ENCODE measurements at places on chromosomes 6 and 20.

GRCh38 chr6:48057601-48058000 is 53.4 kb downstream of the PTCHD4 start:
- DNase-seq, result no peak

DNA sequence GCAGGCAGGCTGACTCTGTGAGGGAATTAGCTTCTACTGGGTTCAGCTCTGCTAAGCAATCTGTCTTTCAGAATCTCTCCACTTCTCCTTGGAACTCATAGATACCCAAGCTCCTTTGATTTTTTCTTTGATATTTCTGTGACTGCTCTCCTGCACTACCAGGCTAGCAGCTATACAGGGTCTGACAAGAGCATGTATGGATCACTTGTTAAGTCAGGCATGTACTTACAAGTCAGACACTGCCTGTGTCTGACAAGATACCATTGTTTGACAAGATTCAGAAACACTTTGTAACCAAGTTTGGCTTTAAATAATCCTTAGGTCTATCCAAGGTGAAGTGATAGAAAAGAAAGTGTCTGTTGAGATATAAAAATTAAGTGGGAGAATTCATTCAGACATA is 79.5 kb downstream of the SESN1 start:
- DNase-seq, result no peak

DNA sequence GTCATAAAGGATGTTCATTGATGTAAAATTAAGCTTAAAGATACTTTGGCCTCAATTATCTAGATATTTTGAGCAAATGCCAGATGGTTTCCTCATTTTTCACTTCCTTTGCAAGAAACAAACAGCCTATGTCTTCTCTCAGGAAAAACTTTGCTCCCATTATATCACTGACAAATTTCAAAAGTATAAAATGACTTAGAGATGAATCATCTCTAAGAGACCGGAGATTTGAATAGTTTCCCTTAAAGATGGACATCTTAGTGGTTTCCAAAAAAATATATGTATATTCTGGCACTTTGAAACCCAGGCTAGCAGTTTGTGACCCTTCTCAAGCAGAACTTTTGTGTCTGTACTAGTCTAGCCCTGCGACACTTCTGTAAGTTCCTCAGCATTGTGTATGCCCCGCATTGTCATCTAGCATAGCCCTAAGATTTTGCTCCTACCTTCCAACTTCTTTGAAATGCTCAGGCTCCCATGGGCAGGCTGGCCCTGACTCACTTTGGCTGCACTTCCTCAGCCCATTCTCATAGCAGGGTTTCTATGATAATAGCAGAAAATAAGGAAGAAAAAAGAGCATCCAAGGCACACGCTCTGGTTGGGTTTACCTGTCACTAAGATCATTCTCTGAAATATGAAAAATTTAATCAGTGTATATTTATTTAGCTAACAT is 25.7 kb upstream of the POU3F2 start:
- DNase-seq, result no peak

DNA sequence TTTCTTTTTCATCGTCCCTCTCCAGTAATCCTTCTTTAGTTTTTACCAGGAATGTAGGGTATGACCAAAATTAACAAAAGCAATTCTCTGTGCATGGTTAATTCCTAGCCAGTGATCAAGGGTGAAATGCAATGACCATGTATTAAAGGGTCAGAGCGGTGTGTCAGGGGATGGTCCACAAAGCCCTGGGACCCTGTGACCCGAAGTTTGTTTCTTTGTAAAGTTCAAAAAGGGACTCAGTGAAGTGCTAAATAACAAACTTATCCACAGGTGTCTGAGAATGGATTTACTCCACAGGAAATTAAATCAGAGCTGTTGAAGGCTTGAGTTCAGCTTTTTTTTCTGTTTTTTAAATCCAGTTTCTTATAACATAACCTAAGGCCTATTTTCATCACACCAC is 375.7 kb downstream of the GJA1 start:
- DNase-seq, result no peak

GRCh38 chr6:44061375-44062104 is 65.7 kb downstream of the MRPL14 start:
- no peak for DNase-seq

- DNase-seq, result no peak
Observed at GRCh38 chr6:11773013-11773412, 5.6 kb downstream of the ADTRP start.

GRCh38 chr20:55353206-55353605 is 652.1 kb downstream of the CBLN4 start:
- no peak for DNase-seq

DNA sequence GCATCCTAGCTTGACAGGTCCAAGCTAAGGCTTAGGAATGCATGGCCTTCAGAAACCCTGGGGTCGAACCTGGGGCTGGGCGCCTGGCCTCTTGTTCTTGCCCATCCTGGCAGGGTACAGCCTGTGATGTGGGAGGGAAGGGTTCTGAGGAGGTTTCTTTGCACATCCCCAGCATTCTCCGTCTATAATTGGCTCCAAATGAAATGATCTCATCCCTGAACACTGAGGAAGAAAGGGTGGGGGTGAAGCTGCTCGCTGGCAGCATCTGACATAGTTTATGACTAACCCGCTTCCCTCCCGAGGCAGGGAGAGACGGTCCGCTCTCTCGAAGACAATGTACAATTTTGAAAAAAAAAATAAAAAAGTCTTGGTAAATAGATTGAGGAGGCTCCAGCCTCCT is 67.1 kb upstream of the ZNFX1 start:
- DNase-seq, result no peak

GRCh38 chr6:47283993-47284392 is 25.7 kb downstream of the TNFRSF21 start:
- no peak for DNase-seq

GRCh38 chr6:80886475-80886874 is 780.0 kb downstream of the BCKDHB start:
- no peak for DNase-seq

- no peak for DNase-seq
Observed at GRCh38 chr6:39077882-39078594, 29.5 kb downstream of the GLP1R start.

DNA sequence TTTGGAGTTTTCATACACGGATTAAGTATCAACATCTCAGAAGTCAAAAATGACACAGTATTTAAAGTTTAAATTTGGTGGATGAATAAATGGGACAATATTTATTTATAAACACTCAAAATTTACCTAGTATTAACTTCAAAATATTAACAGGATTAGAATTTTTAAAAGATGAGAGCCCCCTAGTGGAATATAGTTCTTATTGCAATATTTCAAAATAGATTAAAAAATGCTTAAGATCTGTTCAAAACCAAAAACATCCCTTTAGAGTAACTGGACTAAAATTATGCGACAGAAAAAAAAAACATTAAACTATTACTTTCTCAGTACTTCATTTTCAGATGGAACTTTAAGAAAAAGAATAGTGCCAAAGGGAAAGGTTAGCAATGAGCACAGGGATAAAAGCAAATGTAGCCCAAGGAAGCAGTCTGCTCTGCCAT is 56.6 kb downstream of the SNX14 start:
- no peak for DNase-seq

GRCh38 chr6:124753562-124754105 is 208.6 kb upstream of the RNF217 start:
- no peak for DNase-seq

GRCh38 chr6:35718911-35719381 is 17.9 kb upstream of the ARMC12 start:
- DNase-seq, result no peak

- no peak for DNase-seq
Observed at GRCh38 chr6:109236115-109237076, 141.1 kb downstream of the CEP57L1 start.

GRCh38 chr20:36606158-36607066 is 833 bp downstream of the RAB5IF start:
- no peak for DNase-seq

DNA sequence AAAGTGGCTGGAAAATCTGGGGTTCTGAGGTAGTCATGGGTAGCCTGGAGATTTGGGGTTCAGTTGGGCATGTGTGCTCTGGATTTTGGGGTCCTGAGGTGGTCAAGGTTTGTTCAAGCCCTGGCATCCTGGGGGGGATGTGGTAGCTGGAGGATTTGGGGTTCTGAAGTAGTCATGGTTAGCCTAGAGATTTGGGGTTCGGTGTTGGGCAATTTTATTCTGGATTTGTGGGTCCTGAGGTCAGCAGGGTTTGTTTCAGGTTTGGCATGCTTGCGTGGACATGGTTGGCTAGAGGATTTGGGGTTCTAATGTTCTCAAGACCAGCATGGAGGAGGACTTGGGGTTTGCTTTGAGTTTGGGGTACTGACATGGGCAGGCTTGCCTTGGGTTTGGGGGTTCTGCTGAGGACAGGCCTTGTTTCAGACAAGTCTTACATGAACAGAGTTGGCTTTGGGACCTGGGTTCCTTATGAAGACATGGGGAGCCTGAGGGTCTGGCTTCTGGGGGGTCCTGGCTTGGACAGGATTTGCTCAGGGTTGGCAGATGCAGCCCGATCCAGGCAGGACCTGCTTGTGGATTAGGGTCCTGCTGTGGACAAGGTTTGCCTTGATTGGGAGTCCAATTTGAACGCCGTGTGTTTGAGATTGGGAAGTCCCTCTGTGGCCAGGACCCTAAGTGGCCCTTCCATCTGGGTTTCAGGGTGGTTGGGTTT is 906 bp downstream of the ANKRD60 start:
- no peak for DNase-seq

- DNase-seq, result no peak
Observed at GRCh38 chr6:11423072-11423471, 114.5 kb upstream of the TMEM170B start.

- DNase-seq, result no peak
Observed at GRCh38 chr6:142459271-142459670, 157.5 kb downstream of the ADGRG6 start.

GRCh38 chr6:6230286-6230685 is 90.2 kb downstream of the F13A1 start:
- no peak for DNase-seq

- DNase-seq, result no peak
Observed at GRCh38 chr6:166341464-166341863, 881 bp downstream of the SFT2D1 start.

DNA sequence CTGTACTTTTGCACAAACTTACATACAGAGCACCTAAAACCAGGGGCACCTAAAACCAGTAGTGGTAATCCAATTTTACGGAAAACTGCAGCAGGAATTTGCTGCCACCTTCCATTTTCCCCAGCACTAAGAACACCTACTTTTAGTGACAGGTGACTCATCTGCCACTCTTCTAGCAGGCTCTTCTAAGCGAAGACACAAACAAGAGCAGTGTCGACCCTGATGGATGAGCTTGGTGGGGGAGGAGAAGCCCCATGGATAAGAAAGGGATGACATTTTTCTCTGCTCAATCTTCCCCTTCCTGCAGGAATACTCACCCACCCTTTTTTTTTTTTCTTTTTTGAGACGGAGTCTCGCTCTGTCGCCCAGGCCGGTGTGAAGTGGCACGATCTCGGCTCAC is 116.9 kb downstream of the GMPR start:
- DNase-seq, result no peak

- no peak for DNase-seq
Observed at GRCh38 chr20:17822540-17823408, 123.0 kb downstream of the BANF2 start.

GRCh38 chr6:120260636-120261035 is 911.1 kb upstream of the MAN1A1 start:
- DNase-seq, result no peak

DNA sequence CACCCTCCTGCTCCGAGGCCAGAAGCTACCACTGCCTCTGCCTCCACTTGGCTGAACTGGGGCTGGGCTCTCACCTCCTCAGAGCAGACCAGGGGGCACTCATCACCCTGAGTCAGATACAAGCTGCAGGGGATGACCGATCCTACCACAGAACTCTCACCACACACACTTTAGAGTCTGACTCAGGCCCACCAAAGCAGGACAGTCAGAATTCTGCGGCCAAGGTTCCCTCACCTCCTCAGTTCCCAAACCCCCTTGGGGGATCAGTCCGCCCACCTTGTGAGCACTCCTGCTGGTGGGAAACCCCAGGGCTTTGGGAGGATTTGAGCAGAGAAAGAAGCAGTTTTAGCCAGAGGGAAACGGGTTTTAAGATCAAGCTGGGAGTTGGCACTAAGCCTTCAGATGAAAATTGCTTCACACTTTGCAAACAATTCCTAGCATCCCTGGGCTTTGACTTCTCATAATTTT is 587.8 kb upstream of the JAG1 start:
- no peak for DNase-seq

DNA sequence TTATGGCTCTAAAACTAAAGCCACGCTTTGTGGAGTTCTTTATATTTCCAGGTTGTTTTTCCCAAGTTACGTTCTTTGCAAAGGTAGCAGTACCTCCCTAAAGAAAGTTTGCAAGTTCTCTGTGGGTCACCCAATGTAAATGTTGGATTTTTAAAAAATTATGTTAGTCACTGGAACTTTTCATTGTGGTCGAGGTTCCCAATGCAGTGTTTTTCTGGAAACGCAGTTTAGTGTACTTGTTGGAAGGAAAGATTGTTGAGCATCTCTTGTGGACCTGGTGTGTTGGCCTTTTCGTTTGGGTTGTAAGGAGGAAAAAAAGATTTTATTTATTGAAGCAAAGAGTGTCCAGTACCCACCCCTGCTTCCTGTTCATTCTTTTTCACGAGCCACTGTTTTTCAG is 1.4 kb downstream of the TOP1 start:
- DNase-seq, result no peak

DNA sequence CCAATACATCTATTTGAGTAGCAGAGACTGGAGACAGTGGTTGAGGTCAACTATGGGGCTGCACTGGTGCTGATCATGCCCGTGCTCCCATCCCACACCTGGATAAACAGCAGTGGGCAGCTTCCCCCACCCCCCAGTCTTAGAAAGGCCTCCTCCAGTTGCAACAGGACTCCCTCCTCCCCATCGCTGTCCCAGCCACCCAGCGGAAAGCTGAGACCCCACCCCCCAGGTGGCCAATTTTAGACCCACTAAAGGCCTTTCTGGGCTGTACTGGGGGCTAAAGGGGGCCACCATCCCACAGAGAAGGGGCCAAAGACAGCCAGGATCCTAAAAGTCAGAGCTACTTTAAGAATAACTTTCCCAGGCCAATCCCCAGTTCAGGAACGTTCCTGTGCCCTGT is 1.2 kb upstream of the SSTR4 start:
- no peak for DNase-seq

DNA sequence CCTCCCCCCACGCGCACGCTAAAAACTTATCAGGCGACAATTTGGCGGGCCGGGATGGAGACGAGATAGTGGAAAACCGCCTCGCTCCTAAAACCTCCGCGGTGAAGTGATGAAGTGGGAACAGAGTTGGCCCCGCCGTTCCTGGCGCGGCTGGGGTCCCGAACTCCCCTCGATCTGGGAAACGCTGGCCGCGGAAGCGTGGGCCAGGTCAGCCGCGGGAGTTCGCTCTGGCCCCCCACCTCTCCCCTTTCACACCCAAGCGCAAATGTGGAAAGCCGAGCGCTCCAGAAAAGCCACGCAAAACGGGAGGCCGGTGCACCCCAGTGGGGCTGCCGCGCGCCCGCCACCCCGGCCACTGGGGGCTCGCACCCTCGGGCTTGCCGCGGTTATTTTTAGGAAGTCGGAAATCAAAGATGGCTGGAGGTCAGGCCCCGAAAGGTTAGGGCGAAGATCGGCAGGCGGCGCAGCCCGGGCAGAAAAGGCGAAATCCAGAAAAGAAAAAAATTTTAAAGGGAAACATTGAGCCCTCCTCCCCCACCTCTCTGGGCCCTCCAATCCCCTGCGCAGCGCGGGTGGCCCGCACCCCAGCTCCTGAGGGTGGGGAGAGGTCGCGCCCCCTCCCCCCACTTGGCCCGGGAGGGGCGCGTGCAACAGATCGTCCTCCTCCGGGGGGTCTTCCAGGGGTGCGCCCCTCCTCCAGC is 1.0 kb downstream of the SALL4 start:
- no peak for DNase-seq
